G401 (cell line): ENCODE measurements at places on chromosomes 4 and X. TPM values are rescaled to one million over a fixed set of nuclear protein-coding genes. Genes with fewer than 3 reads are reported as not detected.
A peak's percentile ranks its signal among the peaks of the same experiment; 100 is the strongest.

GRCh38 chr4:601612-602558 lies 23.5 kb upstream of the PDE6B start:
- no peak for DNase-seq

- peak; percentile 6 for DNase-seq
Observed at GRCh38 chrX:63686878-63687714, 97.9 kb downstream of the ARHGEF9 start.

GRCh38 chr4:85807247-85807950 lies 332.4 kb downstream of the ARHGAP24 start:
- no peak for DNase-seq

DNA sequence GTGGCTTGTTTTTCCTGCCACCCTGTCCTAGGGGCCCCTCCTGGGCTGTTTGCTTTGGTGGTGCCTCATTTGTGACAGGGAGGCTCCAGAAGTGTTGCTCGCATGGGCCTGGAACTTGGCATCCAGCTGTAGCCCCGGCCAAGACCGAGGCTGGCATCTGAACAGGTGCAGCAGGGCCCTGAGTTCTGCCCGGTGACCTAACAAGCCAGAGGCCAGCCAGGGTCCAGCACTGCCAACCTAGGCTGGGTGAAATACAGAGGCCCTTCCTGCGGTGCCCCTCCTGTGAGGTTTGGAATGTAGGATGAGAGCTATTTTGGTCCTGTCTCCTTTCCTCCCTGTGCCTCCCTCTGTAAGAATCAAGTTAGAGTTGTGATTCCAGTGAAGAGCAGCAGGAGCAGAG lies 58.5 kb downstream of the STARD8 start:
- no peak for DNase-seq

DNA sequence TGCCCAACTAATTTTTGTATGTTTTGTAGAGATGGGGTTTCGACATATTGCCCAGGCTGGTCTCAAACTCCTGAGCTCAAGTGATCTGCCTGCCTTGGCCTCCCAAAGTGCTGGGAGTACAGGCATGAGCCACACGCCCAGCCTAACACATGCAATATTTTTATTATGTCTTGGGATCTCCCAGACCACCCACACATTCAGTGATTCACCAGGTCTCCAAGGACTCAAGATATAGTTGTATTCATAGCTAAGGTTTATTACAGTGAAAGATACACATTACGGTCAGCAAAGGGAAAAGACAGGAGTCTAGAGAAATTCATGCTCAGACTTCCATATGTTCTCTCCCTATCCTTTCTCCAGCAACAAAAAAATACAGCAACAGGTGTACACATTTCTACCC lies 25.5 kb upstream of the FAM120C start:
- DNase-seq: no peak

GATB gene
- total RNA-seq: 73.6 and 79.6 TPM in 2 replicates
